H9 (cell line): ENCODE measurements at places on chromosomes 1 and 21. TPM values are rescaled to one million over a fixed set of nuclear protein-coding genes. Genes with fewer than 3 reads are reported as not detected.

- H3K36me3 ChIP-seq = no peaks in the 10 kb centered on the region
- H3K4me1 ChIP-seq = peaks cover 49% of the 10 kb centered on the region
- H3K27me3 ChIP-seq = no peaks in the 10 kb centered on the region
- DNase-seq = no peak
- no peak overlapping the region; the same call in 2 of the 3 replicates for H3K4me3 ChIP-seq
These were observed 78.8 kb upstream of the CD1D start for GRCh38 chr1:158101927-158102326.

- no peaks in the 10 kb centered on the region for H3K36me3 ChIP-seq
- no peaks in the 10 kb centered on the region for H3K4me1 ChIP-seq
- no peak overlapping the region for H3K27ac ChIP-seq
- H3K4me3 ChIP-seq = no peak overlapping the region
- no peak for DNase-seq
These were observed 52.8 kb upstream of the EDN2 start for GRCh38 chr1:41537251-41537650.

Gene CCDC185
- not detected in 2 replicates for total RNA-seq

Gene TP53BP2
- total RNA-seq = 46.2 and 49.7 TPM in 2 replicates

GRCh38 chr1:181898773-181899172, 162.7 kb downstream of the ZNF648 start:
- H3K36me3 ChIP-seq = no peaks in the 10 kb centered on the region
- DNase-seq = no peak
- H3K27ac ChIP-seq = no peak overlapping the region
- H3K4me3 ChIP-seq = no peak overlapping the region

GRCh38 chr1:159185121-159185520, 13.7 kb downstream of the CADM3 start:
- no peak overlapping the region for H3K4me3 ChIP-seq
- H3K36me3 ChIP-seq = no peaks in the 10 kb centered on the region
- H3K27ac ChIP-seq = no peak overlapping the region
- DNase-seq = no peak
- H3K27me3 ChIP-seq = no peaks in the 10 kb centered on the region

GRCh38 chr1:145977016-145977415, 12.5 kb downstream of the POLR3GL start:
- DNase-seq = no peak
- H3K27ac ChIP-seq = no peak overlapping the region
- H3K4me3 ChIP-seq = 0 out of 3 replicates have a peak overlapping the region, but pooled peaks have one; percentile 43
- no peaks in the 10 kb centered on the region for H3K36me3 ChIP-seq
- peaks cover 7% of the 10 kb centered on the region for H3K4me1 ChIP-seq
